ENCODE measurements at places on chromosomes 7 and 10.

DNA sequence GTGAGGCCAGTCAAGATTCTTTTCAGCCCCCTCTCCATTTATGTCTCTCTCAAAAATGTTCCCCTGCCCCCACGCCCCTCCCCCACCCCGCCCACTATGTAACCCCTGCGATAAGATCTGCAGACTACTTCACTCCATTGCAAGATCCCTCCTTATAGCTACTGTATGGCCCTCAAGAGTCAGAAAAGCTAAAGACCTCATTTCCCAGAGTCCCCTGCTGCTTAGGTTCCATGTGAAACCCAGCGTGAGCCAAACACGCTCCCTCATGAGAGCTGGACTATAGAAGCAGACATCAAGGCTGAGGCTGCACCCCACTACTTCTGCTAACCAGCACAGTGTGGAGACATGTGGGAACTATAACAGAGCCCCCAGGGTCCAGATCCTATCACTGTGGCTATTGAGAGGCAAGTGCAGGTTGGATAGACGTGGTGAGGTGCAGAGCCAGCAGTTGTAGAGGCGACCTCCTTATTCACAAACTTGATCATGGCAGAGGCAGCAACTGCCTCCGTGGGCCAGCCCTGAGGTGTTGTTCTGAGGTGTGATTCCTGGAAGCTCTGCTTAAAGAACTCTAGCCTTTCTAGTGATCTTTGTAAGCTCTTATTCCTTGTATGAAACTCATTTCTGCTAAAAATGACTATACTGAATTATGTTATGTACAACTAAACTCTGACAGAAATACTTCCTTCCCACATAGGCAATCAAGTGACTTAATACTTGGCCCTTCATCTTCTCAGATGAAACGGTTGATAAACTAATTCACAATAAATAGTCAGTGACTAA is 117.0 kb upstream of the ARID5B start:
- no peak for DNase-seq

- DNase-seq, result no peak
These were observed 30.5 kb upstream of the ZRANB1 start for GRCh38 chr10:124911124-124912067.

DNA sequence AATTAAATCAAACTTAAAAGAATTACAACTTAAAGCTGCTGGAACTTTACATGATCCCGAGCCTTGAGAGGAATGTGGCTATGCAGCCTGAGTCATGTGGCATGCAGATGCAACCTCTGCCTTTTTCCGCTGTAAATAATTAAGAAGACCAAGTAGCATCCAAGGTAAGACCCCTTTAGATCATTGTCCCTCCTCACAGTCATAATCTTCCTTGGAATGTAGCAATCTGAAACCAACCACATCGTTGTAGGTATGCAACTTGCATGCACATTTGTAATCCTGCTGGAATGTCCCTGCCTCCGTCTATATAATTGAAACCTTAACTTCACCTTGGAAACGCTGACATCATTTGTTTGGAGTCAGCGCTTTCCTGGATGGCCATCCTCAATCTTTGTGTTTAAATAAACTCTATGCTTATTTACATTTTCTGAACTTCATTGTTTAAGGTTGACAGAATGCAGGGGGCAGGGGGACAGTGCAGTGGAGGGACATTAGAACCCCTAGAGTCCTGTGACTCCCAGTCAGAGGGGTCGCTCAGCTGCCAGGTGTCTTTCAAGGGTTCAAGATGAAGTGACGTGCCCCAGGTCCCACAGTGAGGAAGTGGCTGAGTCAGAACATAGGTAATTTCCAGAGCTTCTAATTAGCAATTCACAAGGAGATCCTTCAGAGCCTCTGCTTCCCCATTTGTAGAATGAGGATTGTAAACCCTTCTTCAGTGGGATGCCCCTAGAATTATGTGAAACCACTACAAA is 110.7 kb downstream of the RALA start:
- DNase-seq, result no peak

DNA sequence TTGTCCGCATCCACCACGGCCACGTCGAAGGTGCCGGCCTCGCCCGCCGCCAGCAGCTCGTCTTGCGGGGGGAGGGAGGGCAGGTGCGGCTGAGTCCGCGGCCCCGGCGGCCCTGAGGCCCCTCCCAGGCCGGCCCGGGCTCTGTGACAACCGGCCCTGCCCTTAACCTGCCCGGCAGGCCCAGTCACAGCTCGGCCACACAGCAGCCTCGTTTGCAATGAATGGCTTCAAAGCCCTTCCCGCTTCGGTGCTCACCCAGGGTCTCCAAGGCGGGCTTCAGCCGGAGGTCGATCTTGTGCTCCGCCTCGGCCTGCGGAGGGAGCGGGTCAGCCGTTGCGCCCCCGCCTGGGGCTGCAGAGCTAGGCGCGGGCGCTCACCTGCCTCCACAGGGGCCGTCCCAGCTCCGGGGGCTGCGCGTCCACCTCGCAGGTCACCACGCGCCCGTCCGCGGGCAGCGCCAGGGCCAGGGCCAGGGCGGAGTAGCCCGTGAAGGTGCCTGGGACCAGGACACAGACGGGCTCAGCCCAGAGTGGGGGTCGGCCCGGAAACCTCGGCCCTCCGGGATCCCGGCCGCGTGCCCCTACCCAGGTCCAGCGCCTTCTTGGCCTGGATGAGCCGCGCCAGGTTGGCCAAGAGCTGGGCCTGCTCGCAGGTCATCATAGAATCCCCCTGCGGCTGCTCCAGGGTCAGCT is 928 bp downstream of the COMTD1 start:
- DNase-seq, result peak; percentile 68

DNA sequence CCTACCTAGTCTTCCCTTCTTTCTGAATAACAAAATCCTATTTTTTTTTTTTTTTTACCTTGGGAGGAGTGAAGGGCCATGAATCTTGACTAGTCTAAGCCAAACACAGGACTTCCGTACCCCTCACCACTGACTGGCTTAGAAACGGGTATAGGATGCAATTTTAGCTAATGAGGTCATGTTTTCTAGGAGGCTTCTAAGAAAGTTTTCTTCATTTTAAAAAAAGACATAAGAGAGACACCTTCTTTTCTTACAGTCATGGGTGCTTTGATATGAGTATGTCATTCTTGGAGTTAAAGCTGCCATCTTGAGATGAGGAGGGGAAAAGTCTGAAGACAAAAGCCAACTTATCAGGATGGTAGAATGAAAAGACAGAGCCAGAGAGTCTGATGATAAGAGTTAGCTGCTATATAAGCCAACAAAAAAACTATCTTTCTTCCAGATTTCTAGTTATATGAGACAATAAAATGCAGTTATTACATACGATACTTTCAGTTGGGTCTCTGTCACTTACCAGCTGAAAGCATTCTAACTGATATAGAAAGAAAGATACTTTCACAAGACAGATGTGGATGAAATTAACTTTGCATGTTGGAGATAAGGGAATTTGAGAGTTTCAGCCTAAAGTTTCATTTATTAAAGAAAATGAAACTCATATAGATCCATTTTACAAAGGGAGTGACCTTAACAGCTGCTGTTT is 34.0 kb downstream of the ZNF438 start:
- DNase-seq, result no peak

DNA sequence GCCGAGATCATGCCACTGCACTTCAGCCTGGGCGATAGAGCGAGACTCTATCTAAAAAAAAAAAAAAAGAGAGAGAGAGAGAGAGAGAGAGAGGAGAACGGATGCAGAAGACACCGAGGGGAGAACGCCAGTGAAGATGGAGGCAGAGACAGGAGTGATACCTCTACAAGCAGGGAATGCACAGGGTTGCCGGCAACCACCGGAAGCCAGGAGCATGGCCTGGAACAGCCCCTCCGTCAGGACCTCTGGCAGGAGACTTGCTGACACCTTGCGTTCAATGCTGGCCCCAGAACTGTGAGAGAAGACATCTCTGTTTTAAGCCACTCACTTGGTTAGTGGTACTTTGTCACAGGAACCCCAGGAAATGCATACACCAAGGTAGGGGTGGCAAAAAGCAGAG is 38.1 kb upstream of the DUSP5 start:
- no peak for DNase-seq

DNA sequence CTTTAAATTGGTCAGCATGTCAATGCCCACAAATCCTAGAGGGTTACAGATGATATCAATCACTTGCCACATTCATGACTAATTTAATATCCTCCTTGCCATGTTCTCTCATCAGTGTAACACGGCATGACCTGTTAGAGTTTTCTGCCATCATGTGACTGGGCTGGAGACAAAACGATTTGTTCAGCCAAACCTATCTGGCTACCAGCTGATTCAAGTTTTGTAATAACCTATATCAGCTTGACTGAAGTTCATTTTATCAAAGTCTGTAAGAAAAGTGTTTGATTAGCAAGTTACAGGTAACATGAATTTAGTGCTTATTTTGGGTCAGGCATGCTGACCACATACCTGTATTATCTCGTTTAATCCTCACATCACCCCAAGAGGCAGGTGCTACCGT is 25.7 kb downstream of the NEUROD6 start:
- no peak for DNase-seq

DNA sequence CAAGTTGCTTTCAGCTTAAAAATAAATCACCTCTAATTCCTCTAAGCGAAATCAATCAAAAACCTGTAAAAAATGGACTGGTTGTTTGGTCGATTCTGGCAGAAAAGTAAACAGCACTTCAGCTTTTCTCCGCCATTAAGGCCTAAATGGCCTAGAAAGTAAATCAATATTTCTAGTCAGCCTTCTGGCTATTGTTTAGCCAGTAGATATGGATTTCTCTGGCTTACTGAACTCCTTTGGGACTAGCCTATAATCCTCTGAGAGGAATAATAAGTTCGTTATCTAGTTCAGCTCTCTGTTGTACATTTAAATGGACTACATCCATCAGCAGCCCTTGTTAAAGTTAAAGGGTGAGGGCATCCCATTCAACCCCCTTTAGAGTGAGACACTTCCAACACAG is 400.1 kb upstream of the ETV1 start:
- DNase-seq, result no peak

DNA sequence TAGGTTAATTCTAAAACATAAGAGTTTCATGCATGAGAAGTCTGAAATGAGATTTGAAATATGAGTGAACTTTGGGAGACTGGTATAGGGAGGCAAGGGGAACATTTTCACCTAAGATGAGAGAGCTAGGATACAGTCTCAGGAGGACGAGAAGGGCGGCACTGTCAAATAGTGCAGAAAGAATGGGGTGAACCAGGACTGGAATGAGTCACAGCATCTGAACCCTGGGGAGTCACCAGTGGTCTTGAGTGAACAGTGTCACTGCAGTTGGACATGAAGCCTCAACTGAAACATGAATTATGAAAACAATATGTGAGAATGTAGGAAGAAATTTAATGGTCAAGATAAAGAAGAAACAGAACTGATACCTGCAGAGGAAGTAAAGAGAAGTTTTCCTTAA is 33.8 kb downstream of the GNG11 start:
- no peak for DNase-seq

GRCh38 chr10:113100281-113100680 is 150.2 kb downstream of the TCF7L2 start:
- no peak for DNase-seq

DNA sequence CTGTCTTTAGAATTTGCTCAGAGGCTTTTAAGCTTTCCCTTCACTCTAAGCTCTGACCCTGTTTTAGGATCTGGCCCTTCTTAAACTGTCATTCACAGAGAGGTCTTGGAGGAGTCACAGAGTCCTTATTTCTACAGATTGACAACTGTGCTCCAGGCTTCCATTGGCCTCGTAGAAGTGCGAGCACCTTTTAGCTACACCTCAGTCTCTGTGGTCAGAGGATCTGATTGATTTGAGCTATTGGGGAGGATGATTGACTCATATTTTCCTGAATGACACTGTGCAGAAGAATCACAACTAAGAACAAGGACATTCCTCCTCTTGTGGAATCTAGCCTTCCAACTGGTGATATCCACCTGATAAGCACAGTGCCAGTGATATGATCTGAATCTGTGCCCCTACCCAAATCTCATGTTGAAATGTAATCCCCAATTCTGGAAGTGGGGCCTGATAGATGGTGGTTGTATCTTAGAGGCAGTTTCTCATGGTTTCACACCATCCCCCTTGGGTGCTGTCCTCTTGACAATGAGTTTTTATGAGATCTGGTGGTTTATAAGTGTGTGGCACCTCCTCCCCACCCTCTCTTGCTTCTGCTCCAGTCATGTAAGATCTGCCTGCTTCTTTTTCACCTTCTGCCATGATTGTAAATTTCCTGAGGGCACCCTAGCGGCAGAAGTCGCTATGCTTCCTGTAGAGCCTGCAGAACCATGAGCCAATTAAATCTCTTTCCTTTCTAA is 3.2 kb downstream of the CYP3A7 start:
- DNase-seq, result no peak

DNA sequence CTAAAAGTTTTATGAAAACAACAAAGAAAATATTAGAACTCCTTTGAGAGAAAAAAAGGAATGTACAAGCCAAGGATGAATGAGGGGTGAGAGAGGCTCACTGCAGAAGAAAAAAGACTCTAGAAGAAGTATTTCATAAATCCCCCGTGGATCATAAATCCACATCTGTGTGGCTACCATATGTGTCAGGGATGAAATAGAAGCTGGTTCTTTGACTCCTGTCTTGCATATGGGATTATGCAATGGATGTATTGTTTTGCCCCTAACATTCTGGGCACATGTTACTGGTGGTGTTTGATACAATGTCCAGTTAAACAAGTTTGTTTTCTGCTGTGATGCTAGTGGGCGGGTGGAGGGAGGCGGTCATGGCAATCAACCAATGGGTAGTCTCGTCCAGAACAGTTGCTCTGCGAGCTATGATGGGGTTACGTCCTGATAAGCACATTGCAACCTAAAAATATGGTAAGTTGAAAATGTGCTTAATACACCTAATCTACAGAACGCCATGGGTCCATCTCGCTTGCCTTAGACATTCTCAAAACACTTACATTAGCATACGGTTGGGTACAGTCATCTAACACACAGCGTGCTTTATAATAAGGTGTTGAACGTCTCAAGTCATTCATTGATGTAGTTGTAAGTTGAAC is 34.1 kb upstream of the PITRM1 start:
- no peak for DNase-seq

DNA sequence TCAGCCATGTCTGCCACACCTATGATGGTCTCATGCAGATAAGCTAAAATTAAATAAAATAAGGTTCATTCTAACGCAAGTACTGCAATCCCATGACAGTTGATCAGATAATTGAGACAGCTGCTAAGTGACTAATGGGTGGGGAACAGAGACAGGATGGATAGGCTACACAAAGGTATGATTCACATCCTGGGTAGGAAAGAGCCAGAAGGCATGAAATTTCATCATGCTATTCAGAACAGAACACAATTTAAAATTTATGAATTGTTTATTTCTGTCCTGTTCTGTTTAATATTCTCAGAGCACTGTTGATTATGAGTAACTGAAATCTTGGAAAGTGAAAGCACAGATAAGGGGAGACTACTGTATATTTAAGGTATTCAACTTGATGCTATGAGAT is 381.8 kb upstream of the SORCS1 start:
- DNase-seq, result no peak

GRCh38 chr10:1581189-1581588 is 156.1 kb downstream of the ADARB2 start:
- DNase-seq, result no peak

DNA sequence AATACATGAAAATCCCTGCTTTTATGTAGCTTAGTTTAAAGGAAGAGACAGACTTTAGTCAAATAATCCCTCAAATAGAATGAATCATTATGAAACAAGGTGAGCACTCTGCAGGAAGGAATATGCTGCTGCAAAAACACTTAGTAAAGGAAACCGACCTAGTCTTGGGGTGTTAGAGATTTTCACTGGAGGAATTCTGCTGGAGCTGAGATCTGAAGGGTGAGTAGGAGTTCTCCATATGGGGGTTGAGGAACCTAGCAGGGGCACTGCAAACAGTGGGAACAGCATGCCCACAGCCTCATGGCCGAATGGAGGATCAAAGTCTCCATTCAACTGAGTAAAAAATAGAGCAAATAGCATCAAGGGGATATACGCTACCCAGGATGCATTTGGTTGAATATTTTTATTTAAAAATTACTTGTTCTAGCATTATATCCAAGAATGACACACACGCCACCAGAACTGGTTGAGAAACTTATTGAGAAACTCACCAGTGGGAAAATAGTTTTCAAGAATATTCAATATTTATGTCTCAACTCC is 3.5 kb downstream of the ITIH2 start:
- no peak for DNase-seq
